ENCODE measurements at places on chromosomes 1 and 21.

DNA sequence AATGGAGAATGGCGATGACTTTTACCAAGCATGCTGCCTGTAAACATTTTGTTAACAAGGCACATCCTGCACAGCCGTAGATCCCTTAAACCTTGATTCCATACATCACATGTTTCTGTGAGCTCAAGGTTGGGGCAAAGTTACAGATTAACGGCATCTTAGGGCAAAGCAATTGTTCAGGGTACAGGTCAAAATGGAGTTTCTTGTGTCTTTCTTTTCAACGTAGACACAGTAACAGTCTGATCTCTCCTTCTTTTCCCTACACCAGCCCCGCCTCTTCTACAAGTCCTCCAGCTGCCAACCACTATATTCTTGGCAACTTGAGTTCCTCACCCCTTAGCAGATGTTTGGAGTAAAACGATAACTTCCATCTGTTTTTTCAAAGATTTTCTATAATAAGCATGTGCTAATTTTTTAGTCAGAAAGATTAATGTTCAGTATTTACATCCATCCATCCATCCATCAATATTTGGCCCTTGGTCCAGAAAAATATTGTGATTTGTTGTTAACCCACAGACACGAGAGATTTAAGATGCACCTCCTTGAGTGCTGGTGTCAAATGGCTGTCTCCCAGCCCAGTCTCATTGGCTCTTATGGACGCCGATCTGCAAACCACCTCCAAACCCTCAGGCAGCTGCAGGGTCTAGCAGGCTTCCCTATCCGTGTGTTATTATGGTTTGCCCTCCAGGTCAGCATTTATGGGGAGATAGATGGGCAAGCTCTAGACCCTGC, 3.8 kb downstream of the DNALI1 start:
- peak; percentile 35 for DNase-seq

- DNase-seq: no peak
Observed at GRCh38 chr1:229531326-229531725, 23.2 kb upstream of the NUP133 start.

DNA sequence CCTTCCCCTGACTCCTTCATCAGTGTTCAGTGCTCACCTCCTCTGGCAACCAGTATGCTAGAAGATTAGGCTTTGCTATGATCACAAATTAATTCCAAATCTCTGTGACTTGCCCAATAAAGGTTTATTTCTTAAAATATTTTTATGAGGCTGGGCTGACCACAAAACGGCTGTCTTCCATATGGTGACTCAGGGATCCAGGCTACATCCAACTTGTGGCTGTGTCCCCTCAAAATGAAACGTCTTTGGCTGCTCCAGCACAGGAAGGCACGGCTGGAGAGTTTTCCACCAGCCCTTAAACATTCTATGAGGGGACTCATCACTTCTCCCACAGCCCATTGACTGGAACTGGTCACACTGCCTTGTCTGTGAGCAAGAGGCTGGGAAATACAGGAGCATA, 131.5 kb downstream of the HUNK start:
- DNase-seq: no peak

DNA sequence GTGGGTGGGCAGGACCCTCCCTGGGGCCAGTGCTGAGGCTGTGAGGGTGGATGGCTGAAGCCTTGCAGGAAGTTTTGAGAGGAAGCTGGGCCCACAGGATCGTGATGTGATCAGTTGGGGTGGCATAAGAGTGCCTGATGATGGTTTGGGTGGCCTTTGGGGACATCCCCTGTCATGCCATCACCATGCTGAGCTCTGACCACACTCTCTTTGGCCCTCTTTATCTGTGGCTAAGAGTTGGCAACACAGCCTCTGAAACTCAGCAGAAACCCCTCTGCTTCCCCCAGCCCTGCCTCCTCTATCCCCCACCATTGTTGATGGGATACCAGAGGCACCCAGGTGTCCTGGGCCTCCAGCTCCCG, 19.8 kb downstream of the MIIP start:
- no peak for DNase-seq

GRCh38 chr1:175171036-175171913, 21.3 kb downstream of the KIAA0040 start:
- no peak for DNase-seq

DNA sequence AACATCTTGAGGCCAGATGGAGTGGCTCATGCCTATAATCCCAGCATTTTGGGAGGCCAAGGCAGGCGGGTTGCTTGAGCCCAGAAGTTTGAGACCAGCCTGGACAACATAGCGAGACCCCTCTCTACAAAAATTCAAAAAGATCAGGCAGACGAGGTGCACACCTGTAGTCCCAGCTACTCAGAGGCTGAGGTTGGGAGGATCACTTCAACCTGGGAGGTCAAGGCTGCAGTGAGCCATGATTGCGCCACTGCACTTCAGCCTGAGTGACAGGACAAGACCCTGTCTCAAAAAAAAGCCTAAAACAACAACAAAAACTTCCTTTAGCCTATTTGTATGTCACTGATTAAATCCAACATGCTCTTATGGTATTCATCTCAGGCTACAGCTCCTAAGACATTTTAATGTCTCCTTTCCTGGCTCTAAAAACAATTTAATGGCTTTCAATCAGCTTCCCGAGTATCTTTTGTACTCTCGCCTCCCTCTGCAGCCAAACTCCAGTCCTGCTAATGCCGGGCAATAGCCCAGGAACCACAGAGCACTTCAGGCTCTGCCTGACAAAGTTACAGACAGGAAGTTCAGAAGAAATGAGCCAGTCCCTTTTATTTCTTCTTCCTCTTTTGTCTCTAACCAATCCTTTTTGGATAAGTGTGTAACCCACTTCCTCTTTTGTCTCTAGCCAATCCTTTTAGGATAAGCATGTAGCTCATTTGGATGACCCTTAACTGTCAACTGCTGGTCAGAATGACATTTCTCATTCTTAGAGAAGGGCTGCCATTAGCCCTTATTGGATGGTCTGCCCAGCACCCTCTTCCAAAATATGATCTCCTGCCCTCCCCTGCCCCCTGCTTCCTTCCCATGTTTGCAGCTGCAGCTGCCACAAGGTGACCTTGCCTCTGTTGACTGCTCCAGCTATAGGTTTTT, 6.6 kb upstream of the DOP1B start:
- peak; percentile 82 for DNase-seq

DNA sequence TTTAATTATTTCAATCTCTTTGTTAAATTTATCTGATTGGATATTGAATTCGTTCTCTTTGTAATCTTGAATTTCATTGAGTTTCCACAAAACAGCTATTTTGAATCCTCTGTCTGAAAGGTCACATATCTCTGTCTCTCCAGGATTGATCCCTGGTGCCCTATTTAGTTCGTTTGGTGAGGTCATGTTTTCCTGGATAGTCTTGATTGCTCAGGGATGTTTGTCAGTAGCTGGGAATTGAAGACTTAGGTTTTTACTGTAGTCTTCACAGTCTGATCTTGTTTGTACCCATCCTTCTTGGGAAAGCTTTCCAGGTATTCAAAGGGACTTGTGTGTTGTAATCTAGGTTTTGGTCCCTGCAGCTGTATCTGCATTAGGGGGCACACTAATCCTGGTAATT, 6.8 kb upstream of the MTARC2 start:
- DNase-seq: no peak

DNA sequence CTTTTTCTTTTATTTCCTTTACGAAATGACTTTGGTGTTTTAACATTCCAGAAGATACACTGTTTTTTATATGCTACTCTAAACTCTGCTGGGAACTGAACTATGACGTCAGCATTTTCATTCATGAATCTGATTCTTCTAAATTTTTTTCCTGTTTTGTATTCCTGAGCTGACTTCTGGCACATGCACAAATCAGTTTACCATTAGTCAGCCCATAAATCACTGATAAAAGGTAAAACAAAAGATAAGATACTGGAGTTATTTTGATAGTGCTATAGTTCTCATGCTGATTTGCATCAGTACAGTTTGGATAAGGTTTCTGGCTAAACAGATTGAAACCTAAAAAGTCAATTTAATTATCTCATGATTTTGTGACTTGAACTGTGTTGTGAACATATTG, 10.4 kb downstream of the CAMTA1 start:
- DNase-seq: peak; percentile 37

GRCh38 chr1:1427106-1427819, 6.2 kb upstream of the ANKRD65 start:
- DNase-seq: peak; percentile 40

- DNase-seq: no peak
Observed at GRCh38 chr1:214397497-214397896, 116.5 kb downstream of the SMYD2 start.

DNA sequence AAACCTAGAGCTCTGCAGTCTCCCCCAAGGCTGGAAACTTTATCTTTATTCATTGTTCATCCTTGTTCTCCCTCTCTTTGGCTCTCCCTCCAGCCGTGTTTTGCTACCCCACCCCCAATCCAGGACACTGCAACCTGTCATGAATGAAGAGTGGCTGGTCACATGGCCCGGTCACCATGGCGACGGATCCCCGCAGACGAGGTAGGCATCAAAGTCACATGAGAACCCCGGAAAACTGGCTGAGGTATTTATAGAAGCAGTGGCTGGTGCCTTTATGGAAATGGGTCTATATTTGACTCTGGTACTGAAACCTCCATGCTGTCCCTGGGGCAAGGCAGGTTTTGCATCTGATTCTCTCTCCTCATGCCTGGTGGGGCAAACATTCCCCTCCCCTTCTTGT, 13.4 kb upstream of the SLC6A17 start:
- no peak for DNase-seq

DNA sequence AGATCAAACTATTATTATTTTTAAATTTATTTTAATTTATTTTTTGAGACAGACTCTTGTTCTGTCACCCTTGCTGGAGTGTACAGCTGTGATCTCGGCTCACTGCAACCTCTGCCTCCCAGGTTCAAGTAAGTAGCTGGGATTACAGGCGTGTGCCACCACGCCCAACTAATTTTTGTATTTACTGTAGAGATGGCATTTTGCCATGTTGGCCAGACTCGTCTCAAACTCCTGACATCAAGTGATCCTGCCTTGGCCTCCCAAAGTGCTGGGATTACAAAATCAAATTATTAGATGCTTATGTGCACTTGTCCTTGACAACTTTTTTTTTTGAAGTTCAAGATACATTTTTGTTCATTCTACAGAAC, 15.4 kb downstream of the LIN9 start:
- DNase-seq: no peak

GRCh38 chr1:201468501-201468843, 516 bp downstream of the PHLDA3 start:
- DNase-seq: peak; percentile 60

GRCh38 chr1:208895181-208895580, 651.0 kb upstream of the PLXNA2 start:
- no peak for DNase-seq

DNA sequence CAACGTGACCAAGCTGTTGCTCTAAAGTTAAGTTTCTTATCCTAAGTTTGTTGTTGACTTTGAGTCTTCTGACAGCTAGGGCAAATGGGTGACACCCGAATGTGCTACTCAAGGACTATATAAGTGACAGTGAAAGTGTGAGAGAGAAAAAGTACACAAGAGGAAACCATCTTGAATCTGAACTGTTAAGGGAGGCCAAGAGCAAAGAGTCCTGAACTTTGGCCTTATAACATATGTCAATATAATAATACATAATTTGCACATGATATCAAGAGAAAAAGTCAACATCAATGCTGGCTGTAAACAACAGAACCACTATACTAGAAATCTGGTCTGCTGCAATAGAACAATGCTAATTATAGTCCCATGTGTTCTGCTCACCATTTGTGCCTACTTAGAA, 29.5 kb downstream of the SYNJ1 start:
- no peak for DNase-seq

- no peak for DNase-seq
Observed at GRCh38 chr21:20377250-20377649, 621.0 kb upstream of the NCAM2 start.

DNA sequence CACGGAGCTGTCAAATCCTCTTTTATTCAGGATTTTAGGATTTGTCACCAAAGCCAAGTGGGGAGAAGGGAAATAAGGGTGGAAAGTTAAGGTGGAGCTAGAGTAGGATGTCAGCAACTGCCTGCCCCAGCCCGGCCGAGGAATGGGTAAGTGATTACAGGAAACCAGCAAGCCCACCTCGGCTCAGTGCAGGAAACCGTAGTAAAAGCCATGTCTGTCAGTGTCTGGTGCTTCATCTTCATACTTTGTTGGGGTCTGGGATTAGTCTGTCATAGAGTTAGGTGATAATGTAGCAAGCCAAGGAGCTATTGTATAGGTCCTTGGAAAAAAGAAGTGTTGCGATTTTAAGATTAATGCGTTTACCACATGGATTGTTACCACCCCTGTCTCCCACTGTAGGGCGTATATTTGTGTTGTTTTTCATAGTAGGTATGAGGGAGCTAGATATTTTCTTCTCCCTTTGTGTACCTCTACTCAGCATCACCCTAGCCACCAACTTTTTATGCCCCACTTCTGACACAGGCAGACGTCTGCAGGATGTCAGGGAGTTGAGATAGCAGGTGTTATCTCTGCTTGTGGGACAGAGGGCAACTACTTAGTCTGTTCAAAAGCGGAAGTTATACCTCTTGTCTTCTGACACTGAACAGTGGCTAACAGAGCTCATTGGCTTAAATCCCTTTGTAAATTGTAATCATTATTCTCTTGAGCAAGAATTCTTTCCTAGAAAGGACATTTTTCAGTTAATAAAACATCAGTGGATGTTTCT, 253.7 kb downstream of the HHAT start:
- no peak for DNase-seq

GRCh38 chr1:80731241-80731894, 1069.4 kb upstream of the ADGRL2 start:
- DNase-seq: peak; percentile 2

DNA sequence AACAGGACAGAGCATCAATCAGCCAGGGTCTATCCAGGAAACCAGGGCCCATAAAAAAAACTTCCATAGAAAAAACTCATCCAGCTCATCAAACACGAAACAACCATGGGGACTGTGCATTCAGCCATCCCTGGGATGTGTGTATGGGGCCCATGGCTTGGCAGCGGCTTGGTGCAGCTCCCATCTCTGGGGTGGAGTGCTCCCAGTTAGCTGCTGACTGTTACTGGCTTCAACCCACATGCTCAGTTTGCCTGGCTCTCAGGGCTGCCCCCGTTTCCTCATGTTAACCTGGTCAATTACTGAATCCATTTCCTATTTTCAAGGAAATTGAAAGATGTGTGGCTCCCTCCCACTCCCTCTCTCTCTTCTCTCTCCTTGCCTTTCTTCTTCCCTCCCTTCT, 37.3 kb upstream of the STUM start:
- no peak for DNase-seq

GRCh38 chr21:38810034-38810825, 4.5 kb downstream of the ETS2 start:
- no peak for DNase-seq

DNA sequence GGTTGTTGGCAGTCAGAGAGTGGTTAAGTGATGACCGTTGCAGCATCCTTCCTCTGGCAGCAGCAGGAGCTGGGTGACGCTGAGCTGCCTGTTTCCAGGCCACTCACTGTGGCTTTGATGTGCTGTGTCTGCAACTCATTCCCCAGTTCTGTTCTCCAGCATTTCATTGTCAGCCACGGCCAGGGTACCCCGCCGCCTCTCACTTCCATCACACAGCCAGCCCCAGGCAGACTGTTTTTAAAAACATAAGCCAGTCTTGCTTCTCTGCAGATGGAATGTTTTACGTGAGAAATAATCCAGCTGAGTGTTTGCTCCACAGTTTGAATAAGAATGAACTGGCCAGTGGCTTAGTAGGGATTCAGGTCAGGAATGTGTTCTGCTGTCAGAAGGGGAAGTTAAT, 21.5 kb upstream of the ST6GALNAC3 start:
- DNase-seq: no peak
